ENCODE measurements at places on chromosomes 3 and 15.

GRCh38 chr15:83108266-83109219 lies 1.1 kb downstream of the TM6SF1 start:
- no peak for DNase-seq

DNA sequence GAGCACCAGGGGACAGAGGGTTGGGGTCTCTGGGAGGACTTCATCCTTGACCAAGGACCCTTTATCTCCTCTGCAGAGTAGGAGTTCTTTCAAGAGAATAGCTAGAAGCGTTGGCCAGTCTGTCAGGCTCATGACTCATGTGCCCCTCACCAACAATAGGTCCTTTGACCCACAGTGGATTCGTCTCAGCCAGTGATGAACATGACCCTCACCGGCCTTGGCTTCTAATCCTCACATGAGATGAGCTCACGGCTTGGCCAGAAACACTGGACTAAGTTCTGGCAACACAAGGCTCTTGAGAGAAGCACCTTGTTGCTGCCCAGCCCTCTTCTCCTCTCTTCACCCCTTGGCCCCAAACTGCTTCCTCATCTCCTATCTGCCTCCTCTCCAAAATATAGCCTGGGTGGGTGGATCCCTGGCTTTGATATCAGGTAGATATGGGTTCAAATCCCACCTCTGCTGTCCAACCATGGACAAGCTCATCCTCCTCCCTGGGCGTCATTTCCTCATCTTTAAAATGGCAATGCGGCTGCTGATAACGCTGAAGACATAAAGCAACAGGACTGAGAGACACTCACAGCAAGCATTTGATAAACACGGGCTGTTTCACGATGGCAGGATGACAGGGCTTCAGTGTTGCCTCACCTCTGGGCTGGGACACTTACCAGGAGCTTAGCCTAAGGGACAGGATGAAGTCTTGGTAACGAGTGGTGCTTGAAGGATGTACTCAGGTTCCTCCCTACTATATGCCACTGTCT lies 446.7 kb upstream of the PROK2 start:
- no peak for DNase-seq

- DNase-seq: no peak
These were observed 49.1 kb upstream of the MYRIP start for GRCh38 chr3:39760325-39760724.

GRCh38 chr15:51266656-51267050 lies 71.7 kb downstream of the CYP19A1 start:
- no peak for DNase-seq

DNA sequence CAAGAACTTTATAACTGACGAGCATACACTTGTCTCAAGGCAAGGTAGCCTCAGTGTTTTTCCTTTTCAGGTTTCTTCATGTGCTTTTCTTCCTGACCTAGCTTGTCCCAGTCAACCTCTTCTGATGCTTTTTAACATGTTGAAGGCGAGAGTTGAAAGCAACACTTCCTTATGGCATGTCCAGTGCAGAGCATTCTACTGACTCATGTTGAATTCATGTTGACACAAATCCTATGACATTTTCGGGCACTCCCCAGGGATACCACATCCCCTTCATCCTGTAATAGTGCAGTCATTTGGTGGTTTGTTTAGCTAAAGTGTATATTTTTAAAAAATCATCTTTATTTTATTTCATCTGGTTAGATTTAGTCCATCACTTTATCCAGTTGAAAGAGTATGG lies 75.9 kb upstream of the CBLB start:
- no peak for DNase-seq

- no peak for DNase-seq
These were observed 165.0 kb downstream of the FRMD5 start for GRCh38 chr15:44029940-44030568.

- no peak for DNase-seq
These were observed 25.1 kb upstream of the GAP43 start for GRCh38 chr3:115598216-115598615.

DNA sequence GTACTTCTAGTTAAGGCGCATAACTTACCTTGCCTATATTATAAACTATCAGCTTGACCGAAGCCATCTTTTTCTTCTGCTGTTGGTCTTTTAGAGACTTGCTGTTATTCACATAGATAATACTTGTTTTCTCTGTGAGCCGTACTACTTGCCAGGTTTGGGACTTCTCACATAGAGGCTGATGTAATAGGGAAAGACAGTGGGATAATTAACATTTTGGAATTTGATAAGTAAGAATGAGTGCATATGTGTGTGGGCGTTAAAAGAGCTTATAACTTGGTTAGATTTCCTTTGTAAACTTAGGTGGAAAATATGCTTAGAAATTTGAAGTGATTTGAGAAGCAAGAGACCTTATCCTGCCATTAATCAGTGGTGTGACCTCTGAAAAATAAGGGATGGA lies 47.8 kb downstream of the FNDC3B start:
- no peak for DNase-seq

DNA sequence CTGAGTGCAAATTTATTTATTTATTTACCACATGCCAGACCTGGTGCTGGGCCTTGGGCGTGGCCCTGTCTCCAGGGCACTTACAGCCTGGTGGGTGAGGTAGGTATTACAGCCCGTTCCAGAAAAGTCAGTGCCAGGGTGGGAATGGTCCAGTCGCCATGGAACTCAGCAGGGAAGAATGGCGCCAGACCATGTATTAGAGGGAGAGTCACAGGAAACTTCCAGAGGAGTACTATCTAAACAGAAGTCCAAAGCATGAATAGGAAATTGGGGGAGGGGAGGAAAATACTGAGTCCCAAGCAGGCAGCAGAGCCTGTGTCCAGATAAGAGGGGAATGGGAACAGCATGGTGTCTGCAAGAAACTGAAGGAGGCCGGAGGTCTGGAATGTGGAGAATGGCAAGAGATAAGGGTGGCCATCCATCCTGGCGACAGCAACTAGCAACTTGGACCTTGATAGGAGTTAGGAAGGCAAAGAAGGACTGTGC lies 27.0 kb downstream of the SH3BP5 start:
- peak; percentile 24 for DNase-seq

DNA sequence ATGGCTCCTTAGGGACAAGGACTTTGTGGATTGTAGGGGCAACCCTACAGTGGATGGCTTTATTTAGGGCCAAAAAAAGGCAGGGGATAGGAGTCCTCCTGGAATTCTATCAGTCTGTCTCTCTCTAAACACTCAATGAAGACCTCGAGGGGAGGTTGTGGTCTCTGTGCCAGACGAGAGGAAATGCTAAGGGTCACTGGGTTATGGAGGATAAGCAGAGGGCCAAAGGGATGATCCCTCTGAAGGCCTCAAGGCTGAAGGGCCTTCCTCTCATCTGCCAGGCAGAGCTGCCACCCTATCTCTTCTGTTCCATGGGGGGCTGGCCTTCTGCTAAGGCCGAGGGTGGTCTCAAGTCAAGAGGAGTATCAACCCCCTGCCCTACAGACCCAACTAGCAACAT lies 27.0 kb downstream of the PLXNB1 start:
- no peak for DNase-seq

DNA sequence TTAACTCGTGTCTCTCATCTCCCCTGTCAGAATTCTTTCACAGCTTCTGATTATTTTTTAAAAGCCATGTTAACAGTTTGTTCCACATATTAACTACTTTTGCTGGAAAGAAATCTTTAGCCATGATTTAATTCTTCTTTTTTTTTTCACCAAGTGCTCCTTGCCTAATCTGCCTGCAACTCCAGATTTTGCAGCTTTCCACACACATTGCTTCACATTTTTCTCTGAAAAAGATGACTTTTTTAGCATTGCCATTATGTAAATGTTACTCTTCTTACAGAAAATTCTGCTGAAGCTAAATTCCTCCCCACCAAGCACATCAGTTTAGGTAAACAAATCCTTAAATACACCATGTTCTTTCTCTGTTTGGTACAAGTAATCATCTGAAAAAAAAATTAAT lies 23.4 kb upstream of the PPARG start:
- no peak for DNase-seq

All from progenitor cell of endocrine pancreas (in vitro differentiated cells).